H4 (cell line): ENCODE measurements at places on chromosomes 5 and 9. TPM values are rescaled to one million over a fixed set of nuclear protein-coding genes. Genes with fewer than 3 reads are reported as not detected.

- no peak for DNase-seq
These were observed 67.1 kb downstream of the GRAMD2B start for GRCh38 chr5:126490167-126490940.

DNA sequence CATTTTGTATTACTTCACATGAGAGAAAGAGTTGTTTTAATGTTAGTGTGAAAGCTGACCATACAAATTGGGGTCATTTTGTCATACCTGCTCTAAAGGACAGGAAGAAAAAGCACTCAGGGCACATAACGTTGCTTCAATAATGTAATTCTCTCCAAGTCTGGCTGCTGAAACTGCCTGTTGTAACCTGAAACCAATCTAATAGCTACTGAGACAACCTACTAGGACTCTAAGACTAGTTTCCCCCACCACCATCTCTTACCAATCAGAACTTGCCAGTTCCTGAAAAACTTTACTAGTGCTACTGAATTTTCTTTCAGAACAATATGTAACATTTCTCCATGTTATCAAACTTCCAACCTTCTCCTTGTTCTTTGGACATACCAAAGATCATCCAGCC lies 374.7 kb downstream of the PTPRD start:
- no peak for DNase-seq

GHR gene
- 1.3 and 3.3 TPM in 2 replicates for total RNA-seq

- no peak for DNase-seq
These were observed 131.2 kb upstream of the HMHB1 start for GRCh38 chr5:143680672-143681259.
